Activated CD4-positive, alpha-beta T cell treated with anti-CD3 and anti-CD28 coated beads, Interleukin-2, amount 10 ng/mL, durations not matched to agents 7 days and 5 days (primary cell): ENCODE measurements at places on chromosomes 3 and 15. TPM values are rescaled to one million over a fixed set of nuclear protein-coding genes. Genes with fewer than 3 reads are reported as not detected.

Gene MNS1
- total RNA-seq: 0.79 TPM

Gene C3orf49
- not detected for total RNA-seq

- DNase-seq: no peak
Measured at GRCh38 chr3:30081904-30082303, 524.5 kb upstream of the TGFBR2 start.

Gene CAPN3
- 5.5 TPM for total RNA-seq

Gene RPL29
- 1,425 TPM for total RNA-seq

DNA sequence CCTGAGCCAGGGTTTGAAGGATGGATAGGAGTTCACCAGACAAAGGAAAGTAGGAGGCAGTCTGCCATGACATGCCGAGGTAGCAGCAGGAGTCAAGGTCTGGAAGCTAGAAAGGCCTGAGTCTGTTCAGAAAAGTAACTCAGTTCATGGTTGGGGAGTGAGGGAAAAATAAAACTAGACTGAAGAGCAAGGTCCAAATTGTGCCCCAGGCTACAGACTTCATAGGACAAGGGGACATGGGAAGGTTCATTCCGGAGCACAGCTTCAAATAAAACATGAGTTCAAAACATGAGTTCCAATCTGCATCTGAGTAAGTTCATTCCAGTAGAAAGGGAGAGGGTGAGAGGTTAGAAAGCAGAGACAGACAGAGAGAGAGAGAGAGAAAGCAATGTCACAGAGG is 39.7 kb downstream of the BFSP2 start:
- no peak for DNase-seq

DNA sequence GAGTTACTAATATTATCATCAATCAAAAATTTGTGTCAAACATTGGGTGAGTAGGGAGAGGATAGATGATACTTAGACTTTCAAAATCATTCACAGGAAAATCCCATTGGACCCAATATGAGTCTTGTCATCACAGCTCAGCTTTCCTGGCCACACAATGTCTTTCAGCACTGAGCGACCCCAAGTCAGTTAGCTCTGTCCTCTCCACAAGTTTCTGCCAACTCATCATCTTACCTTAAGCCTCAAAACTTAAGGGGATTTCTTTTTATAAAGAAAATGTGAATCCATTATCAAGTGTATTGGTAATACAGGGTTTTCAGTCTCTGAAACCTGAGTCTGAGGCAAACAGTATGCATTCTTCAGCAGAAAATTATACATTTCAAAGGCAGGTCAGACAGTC is 55.8 kb downstream of the SUMF1 start:
- no peak for DNase-seq

DNA sequence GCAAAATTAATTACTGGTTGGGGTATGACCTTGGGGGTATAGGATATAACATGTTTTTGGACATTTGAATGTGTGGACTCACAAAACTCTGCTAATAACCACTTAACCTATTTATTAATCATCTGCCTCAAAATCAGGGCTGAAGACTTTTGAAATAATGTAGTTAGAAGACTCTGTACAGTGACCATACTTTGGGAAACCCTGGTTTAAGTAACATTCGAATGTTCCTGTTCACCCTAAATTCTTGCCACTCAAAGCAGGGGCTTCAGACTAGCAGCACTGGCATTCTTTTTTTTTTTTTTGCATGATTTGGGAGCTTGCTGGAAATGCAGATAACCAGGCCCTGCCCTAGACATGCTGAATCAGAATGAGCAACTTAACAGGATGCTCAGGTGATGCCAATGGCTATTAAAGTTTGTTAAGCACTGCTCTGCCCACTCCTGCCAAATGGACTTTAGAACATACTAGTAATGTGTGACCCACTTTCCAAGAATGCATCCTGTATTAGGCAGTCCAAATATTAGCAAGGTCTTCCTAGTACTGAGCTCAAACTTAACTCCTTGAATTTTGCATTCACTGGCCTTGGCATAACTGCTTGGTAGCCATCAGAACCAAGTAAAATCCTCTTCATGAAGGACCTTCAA is 12.7 kb upstream of the ST3GAL6 start:
- no peak for DNase-seq

DNA sequence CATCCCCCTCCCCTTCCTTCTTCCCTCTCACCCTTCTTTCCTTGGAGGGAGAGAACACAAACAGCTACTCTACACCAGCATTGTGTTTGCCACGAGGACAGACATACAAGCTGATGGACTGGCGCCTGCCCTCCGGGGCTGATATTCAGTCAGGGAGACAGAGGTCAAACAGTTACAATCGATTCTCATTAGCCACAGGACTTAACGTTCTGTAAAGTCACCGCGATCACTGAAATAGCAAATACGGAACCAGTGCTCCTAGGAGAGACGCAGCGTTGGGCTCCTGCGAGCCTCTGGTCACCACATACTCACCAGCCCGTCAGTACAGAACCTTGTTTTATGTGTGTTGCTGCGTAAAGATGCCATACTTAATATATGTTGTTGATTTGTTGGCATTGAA is 108.8 kb downstream of the LRRK1 start:
- no peak for DNase-seq

DNA sequence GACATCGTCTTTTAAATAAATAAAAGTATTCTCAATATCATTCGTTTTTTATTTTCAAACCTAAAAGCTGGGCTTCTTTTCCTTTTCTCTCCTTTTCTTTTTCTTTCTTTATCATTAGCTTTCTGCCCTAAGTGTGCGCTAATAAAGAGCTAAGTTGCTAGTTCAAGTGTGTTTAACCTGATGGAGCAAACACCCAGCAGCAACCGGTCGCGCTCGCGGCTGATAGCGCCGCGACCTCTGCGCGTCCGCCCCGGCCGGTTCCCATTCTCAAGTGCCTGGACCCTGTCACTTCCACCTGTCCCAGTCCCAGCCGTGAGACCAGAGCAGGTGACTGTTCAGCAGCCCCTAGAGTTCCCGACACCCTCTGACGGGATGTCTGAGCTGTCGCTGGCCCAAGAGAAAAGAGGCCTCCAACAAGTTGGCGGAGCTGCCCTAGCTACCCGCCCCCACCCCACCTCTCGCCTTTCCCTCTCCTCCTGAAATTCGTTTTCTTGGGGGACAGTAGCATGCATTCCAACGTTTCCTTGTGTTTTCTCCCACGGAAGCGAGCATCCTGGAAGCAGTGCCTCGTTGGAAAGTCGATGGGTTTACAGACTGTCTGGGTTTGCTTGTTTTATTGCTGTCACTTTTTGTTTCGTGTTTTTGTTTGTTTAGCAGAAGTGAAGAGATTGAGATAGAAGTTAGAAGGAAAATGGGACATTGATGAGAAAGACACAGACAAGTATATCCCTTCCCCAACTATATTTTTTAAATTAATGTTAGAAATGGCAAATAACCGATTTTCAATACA is 3.1 kb upstream of the MECOM start:
- DNase-seq: no peak

- no peak for DNase-seq
Measured at GRCh38 chr3:154795582-154795981, 284.5 kb upstream of the MME start.

- DNase-seq: no peak
Measured at GRCh38 chr3:128703561-128703960, 22.4 kb upstream of the RAB7A start.

GRCh38 chr3:47476330-47476626 is 537 bp upstream of the SCAP start:
- DNase-seq: no peak

DNA sequence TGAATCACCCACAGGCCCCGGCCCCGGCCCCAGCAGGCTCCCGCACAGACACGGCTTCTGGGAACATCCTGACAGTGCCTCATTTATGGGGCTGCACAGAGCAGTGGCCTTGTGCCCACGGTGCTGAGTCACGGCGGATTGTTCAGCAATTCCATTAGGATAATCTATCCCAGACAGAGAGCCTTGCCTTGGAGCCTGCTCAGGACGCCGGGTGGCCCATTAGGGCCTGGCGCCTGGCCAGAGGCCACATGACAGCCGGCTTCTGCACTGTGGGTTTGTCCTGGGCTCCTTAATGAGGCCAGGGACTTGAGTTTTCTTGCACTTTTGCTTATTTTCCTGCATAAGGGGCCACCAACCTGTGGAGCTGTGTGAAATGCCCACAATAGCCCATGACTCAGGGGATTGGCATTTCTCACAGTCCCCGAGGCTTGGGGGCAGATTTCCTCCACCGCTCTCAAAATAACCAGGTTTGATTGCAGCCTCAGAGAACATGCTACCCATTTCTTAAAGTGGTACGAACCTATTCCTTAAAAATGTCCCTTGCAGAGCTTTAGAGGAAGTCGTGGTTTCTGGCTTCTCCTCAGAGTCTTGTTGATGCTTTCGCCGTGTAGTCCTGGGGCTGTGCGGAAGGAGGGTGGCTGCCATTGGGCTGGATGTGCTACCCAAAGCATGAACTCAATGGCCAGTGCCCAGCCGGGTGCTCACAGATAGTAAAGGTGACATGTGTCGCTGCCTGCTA is 19.0 kb downstream of the SYNM start:
- DNase-seq: no peak

DNA sequence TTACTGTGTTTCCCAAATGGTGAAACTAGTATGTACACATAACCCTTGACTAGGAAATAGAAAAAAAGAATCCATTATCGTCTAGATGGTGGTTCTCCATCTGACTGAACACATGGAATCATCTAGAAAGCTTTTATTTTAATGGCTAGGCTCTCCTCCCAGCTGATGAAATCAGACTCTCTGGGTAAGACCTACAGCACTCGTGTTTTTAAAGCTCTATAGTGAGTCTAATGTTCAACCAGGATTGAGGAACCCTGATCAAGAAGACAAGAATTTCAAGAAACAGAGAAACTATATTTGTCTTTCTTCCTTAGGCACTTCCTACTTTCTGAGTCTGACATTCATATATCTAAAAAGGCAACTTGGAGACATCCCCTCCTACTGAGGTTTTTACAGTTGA is 118.8 kb downstream of the TMCO5A start:
- DNase-seq: no peak

Gene GOLGA6B
- not detected for total RNA-seq

Gene GOLGA8T
- total RNA-seq: not detected

DNA sequence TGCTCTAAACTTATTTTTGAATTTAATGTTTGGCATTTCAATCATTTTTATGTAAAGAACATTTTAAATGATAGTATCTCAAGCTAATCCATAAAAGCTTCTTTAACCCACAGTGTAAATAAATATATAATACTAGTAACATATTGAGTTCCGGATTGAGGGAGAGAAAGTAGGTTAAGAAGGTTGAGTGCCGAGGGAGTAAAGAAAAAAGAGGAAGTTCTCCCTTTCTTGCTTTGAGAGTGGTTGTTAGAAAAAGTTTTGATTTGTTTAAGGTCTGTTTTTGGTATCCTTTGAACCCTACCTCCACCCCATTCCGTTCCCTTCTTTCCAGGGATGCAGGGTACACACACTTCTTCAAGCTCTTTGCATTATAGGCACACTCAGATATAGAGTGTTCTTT is 130.8 kb downstream of the VPS8 start:
- DNase-seq: no peak

GRCh38 chr3:188256758-188257157 is 102.8 kb downstream of the LPP start:
- no peak for DNase-seq
